ENCODE measurements at places on chromosomes 4 and X.
A peak's percentile ranks its signal among the peaks of the same experiment; 100 is the strongest.

DNA sequence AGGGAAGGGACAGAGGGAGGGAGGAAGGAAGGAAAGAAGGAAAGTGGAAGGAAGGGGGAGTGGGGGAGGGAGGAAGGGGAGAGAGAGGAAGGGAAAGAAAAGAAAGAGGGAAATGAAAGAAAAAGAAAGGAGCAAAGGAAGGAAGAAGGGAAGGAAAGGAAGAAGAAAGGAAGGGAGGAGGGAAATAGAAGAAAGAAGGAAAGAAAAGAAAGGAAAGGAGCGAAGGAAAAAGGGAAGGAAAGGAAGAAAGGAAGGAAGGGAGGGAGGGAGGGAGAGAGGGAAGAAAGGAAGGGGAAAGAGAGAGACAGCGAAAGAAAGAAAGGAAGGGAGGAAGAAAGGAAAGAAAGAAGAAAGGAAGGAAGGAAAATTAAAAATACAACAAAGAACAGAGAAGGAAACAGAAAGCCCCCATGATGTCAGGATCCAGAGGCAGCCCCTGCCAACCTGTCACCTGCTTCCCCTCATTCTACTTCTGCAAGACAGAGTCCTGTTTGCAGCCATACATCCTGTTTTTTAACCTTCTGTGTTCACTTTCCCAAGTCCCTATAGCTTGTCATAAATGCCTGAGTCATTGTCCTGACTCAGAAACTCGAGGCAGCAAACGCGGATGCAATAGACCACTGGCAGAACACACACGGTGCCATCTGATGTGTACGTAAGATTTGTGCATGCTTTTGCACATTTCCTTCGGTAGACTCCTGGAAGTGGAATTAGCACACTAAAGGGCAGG is 77.0 kb upstream of the C4orf50 start:
- DNase-seq, result peak; percentile 27

- DNase-seq, result no peak
These were observed 595.0 kb downstream of the ACTRT1 start for GRCh38 chrX:127457161-127457560.

DNA sequence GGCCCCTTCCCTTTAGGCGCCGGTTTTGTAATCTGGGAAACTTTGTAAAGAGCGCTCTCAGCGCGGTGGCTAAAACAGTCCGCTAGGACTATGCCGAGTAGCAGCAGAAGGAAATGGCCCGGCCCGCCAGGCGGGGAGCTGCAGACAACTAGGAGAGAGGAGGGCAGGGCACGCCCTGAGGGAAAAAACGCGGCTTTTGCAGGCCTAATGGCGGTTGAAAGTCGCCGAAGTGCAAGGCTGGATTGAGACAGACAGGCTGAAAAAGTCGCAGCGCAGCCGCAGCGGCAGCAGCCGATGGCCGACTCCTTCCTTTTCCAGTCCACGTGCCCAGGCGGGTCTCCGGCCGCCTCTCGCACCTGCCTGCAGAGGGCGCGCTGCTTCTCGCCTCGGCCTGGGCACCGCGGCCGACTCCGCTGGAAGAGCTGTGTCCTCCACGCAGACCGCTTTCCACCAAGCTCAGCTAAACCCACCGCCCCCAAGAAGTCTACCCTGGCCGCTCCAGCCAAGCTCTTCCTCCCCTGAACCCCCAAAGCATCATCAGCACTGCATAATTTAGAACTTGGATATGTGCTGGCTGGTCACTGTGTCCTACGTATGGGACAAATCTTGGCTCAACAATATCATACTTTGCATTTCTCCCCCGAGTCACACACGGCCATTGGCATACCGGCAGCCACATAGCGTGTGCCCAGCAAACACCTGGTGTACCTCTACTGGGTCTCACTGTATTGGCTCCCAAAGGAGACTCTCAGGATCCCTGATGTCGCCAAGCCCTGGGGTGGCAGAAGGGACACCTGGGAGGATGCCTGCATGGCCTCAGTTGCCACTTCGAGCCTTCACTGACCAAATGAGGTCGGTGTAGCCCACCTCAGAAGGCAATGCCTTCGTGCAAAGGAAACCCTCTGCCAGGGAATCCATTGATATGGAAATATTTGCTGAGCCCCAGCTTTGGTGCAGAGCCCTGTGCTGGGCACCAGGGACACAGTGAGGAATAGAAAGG is 14.5 kb downstream of the SLC25A5 start:
- peak; percentile 35 for DNase-seq

- DNase-seq, result no peak
These were observed 96.0 kb upstream of the ATOH1 start for GRCh38 chr4:93732509-93732908.

- no peak for DNase-seq
These were observed 67.5 kb downstream of the NHSL2 start for GRCh38 chrX:71978164-71978563.

- peak; percentile 2 for DNase-seq
These were observed 2651.6 kb downstream of the ARAP2 start for GRCh38 chr4:33592701-33593100.

- no peak for DNase-seq
These were observed 244.6 kb upstream of the TET2 start for GRCh38 chr4:104901961-104902605.

GRCh38 chr4:22093126-22093525 is 144.6 kb upstream of the KCNIP4 start:
- no peak for DNase-seq

DNA sequence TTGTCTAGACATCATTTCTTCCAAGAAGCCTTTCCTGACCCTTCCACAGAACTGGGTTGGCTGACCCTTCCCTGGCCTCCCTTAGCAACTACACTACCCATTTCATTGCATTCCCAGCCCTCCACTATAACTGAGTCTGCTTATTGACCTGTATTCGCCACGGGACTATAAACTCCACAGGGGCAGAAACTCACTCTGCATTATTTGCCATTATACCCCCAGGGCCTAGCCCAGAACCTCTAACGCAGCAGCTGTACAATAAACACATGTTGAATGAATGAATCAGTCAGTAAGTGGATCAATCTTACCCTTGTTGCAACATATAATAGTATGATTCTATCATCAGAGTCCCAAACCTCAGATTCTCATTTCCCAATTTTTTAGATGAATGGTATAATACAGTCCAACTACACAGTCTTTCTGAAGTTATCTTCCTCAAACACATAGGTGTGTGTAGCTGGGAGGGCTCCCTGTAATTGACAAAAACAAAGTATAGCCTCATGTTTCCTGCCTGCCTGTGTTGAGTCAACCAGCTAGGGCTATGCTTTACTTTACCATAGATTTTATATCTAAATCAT is 209.3 kb downstream of the CHIC2 start:
- peak; percentile 87 for DNase-seq

GRCh38 chr4:125101719-125102118 is 213.0 kb upstream of the FAT4 start:
- DNase-seq, result peak; percentile 9

- peak; percentile 2 for DNase-seq
These were observed 16.0 kb upstream of the MMRN1 start for GRCh38 chr4:89878611-89879010.

- no peak for DNase-seq
These were observed 10.1 kb upstream of the TMEM154 start for GRCh38 chr4:152689615-152690501.

- peak; percentile 59 for DNase-seq
These were observed 5.2 kb downstream of the TFE3 start for GRCh38 chrX:49037883-49038475.

- no peak for DNase-seq
These were observed 41.6 kb upstream of the HMX1 start for GRCh38 chr4:8913121-8913857.

DNA sequence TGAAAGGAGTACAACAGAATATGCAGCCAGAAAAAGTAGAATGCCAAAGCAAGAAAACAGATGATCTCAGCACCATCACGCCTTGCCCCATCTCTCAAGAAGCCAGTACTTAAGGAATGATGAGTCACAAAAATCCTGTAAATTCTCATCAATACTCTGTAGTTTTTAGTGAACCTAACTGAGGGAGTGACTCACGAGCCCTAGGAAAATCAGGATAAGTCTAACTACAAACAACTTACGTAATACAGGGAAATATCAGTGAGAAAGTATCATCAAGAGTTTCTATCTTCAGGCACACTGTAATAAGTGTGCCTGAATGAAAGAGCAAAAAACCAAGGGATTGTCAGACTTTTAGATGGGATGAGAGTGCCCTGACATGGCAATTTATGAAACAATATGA is 644.4 kb downstream of the STPG2 start:
- DNase-seq, result peak; percentile 76

- no peak for DNase-seq
These were observed 35.0 kb downstream of the CLCN3 start for GRCh38 chr4:169655401-169655800.

GRCh38 chrX:45806410-45807121 is 605.9 kb upstream of the DIPK2B start:
- peak; percentile 97 for DNase-seq

DNA sequence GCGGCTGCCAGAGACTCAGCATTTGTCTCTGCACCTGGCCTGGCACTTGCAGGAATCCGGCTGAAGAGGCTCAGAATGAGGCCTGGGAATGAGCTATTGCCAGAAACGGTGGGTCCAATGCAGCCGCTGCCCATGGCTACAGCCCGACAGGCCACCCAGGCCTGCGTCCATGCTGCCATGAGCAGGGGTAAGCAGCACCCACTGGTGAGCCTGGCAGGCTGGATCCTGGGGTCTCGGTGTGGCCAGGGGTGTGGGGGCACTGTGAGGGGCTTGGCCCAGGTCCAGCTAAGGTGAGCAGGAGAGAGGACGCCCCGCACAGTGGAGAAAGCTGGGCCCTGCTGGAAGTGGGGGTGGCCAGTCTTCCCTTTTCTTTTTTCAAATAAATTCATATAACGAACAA is 60.3 kb upstream of the MXD4 start:
- DNase-seq, result no peak

GRCh38 chrX:155112171-155112570 is 40.9 kb downstream of the BRCC3 start:
- DNase-seq, result no peak

DNA sequence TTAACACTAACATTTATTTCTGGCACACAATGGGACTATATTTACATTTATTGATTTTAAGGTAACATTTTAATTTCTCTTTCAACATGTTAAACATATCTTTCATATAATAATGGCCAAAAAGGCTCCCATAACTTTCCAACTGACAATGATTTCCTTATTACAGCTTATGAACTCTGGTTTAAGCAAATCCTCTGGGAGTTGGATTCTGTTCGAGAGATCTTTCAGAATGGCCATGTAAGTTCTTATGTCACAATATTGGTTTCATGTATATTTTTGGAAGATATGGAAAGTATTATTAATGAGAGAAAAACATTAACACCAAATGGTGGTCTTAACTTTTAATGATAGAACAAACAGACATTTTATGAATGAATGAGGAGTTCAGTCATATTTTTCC is 4.1 kb downstream of the TDO2 start:
- DNase-seq, result no peak

DNA sequence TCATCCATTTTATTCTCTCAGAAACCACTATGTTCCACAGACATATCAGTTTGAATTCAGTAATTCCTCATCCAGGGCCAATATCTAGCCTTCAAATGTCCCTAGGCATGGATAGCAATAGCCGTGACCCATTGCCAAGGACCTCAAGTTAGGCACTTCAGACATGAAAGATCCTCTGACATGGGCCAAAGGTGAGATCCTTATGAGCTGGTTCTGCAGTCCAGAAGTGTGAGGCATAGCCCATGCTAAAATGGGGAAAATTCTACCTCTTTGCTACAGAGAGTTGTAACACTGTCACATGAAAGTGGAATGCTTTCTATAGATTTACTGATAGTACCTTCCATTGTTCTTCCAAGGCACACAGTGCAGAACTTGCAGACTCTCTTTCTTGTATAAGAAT is 349.7 kb upstream of the GALNT7 start:
- no peak for DNase-seq
